ENCODE measurements at places on chromosomes 2 and 18.

DNA sequence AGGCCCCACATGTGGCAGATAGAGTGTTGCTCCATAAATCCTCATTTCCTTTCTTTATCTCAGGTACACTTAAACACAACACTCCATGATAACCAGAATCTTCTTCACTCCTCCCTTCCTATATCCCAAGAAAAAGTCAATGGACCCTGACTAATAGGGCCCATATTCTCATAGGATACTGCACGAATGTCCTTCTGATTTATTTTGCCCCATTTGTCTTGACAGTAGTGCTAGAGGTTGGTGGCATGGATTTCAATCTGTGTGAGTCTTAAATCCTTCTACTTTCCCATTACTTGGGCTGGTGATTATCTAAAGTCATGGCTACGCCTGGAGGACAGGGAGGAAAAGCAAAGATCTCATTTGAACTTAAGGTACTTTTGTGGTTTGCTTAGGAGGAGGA, 156.0 kb downstream of the ACOXL start:
- no peak for DNase-seq

DNA sequence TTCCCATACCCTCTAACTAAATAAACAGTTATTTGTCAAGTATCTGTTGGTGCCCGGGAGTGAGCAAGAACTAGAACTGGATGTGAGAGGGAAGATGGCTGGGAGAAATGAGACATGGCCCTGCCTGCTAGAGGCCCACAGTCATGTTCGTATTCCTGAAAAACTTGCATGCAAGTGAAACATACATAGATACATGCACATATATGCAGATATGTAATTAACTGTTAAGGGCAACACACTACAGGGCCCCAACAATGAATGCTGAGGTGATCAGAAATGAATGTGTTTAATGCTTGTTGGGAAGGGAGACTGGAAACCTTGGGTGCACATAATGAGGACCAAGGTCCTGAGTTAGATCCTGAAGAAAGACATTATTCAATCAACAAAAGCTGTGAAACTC, 49.8 kb downstream of the ADD2 start:
- no peak for DNase-seq

- DNase-seq = no peak
Observed at GRCh38 chr2:136019306-136019705, 33.9 kb upstream of the DARS1 start.

- DNase-seq = no peak
Observed at GRCh38 chr2:132437852-132438669, 21.5 kb downstream of the GPR39 start.

DNA sequence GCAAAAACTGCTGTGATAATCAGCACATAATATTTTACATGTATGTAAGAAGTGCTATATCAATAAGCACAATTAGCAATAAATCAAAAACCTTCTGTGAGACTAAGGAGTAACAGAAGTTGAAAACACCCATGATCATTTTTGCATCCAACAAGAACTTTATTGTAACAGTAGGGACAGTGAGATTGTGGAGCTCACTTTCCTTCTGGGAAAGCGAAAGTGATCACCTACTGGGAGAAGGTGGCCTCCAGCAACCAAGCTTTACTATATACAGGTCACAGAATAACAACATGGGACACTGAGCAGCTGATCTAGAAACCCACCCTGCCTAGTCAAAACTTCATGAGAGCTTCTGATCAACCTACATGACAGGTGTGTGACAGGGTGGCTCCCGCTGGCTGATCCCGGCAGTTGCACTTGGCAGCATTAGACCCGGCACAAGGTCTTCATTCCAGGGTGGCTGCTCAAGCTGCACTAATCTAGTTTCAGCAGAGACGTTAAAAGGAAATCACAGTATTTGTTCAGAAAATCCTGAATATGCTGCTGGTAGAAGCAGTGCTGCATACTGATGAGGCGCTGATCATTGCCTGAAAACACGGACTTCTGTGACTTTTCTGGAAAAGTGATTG, 63.5 kb upstream of the ARL5A start:
- no peak for DNase-seq

GRCh38 chr2:27920148-27920885, 29.8 kb downstream of the BABAM2 start:
- DNase-seq = no peak

GRCh38 chr2:48874282-48874681, 118.8 kb upstream of the LHCGR start:
- no peak for DNase-seq

- no peak for DNase-seq
Observed at GRCh38 chr2:18045230-18045629, 166.8 kb downstream of the KCNS3 start.

DNA sequence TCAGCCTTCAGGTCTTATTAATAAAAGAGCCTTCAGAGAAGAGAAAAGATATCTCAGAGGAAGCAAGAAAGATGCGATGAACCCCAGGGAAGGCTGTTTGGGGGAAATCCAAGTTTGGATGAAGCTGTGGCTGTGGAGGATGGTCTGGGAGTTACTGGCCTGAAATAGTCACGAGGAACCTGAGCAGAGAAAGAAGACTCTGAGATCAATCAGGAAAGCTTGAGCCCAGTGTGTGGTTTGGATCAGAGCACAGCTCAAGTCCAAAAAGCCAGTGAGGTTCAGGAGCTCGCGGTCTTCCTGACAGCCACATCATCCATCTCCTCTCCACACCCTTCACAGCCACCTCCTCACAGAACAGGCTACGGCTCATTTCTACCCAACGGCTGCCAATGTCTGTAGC, 87.4 kb upstream of the SERPINE2 start:
- DNase-seq = no peak

DNA sequence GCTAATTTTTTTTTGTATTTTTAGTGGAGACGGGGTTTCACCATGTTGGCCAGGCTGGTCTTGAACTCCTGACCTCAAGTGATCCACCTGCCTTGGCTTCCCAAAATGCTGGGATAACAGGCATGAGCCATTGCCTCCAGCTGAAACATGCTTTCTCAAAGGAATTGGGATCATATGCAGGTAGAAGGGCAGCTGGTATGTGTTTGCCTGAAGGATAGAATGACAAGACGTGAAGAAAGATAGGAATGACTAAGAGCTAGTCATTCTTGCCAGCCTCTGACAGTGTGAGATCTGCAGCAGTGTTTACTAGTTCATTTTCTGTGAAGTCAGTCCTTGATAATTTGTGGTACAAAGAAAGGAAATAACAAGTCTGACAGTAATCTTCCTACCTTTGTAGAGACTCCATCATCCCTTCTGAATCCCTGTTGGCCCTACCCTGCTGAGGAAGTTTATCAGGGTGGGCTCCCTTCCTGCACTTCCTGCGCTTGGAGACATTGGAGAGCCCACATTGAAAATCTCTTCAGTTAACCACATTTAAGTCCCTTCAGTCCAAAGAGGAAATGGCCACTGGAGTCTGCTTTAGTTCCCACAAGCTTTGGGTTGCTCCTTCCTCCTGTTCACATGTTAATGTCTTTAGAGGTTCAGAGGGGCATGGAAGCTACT, 14.7 kb downstream of the CFLAR start:
- no peak for DNase-seq
